ENCODE measurements at places on chromosomes 3 and 15.
A peak's percentile ranks its signal among the peaks of the same experiment; 100 is the strongest.

GRCh38 chr3:191952186-191952585 lies 491.2 kb downstream of the PYDC2 start:
- DNase-seq, result no peak

DNA sequence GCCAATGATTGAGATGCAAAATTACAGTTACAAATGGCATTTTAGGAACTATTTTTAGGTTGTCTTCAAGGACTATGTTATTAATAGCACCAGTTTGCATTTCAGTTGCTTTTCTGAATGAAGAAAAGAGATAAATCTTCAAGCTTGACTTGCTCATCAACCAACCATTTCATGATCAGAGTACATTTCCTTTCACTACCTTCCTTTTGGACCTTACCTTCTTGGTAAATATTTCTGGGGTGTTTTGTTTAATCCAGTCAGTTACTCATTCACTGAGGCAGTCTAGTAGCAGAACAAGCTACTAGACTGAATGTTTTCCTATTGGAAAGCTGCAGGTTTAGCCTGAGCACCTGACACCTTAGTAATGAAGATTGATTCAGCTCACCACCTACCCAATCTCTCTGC lies 8.2 kb downstream of the SLC27A2 start:
- DNase-seq, result no peak

GRCh38 chr3:174940151-174940550 lies 81.0 kb downstream of the NAALADL2 start:
- DNase-seq, result no peak

DNA sequence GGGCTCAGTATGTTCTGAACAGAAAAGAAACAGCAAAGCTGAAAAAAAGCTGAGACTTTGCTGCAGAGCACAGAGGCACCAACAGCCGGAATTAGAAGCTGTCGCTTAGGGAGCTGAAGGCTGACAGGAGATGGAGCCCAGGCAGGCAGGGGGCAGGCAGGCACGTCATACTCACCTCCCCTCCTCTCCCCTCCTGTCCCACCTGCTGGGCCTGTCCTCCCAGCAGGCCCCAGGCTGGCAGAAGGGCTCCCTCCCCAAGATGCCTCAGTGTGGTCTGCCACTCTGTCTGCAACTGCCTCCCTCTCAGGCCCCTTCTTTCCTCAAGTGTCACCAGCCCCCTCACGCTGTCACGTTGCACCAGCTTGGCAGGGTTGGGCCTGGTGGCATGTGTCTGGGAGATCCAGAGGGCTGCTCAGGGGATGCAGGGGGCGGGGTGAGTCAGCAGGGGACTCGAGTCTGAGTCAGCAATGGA lies 3.2 kb upstream of the ANKRD63 start:
- DNase-seq, result no peak

DNA sequence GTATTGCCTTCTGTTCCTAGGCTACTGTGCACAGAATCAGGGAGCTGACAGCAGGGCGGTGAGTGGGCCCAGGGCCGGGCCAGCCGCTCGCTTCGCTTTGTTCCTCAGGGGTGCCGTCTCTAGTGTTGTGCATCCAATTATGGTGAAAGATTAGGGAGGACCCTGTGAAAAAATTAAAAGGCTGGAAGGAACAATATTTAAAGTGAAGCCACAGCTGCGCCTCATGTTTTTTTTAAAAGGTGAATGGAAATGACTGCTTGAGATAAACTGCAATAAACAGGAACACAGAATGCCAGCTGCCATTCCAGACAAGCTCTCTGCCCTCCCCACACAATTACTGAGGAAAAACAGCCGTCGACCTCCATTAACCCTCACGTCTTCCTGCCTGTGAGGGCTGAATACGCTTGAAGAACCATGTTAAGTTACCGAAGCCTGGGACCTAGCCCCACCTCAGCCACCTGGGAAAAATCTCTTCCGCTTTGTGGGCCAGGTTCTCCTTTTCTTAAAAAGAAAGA lies 132.0 kb upstream of the IL12A start:
- DNase-seq, result no peak

GRCh38 chr15:69422336-69422895 lies 8.3 kb downstream of the KIF23 start:
- DNase-seq, result no peak

DNA sequence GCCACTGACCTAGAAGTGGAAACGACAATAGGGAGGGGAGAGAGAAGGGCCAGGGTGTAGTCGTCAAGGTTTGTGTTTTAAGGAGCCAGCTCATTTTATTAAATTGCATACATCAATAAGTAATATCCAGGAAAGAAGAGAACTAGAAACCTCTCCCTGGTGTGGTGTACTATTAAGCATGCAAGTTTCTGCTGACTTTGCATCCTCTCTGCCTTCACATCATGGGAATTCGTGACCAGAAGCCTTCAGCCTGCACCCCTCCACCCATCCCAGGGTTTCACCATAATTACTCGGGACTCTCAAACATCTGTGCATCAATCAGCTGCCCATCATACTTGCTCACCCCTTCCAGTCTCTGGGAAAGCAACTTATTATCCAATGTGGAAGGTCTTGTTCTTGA lies 70.9 kb upstream of the UBE3A start:
- no peak for DNase-seq

- no peak for DNase-seq
These were observed 96.1 kb downstream of the TFDP2 start for GRCh38 chr3:142053244-142053643.

DNA sequence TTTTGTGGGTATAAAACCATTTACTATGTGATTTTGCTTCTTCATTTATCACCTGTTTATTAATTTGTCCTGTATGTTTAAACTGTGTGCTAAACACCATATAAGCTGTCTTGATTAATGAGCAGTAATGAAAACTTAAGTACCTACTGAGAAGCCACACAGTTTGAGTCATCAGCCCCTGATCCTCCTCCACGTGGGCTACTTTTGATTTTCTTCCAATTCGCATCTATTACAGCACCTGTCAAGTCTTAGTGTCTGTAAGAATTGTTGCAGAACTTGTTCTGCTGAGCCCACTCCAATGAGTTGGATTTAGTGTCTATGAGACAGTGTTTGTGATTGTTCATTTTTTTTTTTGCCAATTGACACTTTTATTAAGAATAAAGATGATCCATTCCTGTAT lies 16.8 kb downstream of the EPHA6 start:
- DNase-seq, result no peak

GRCh38 chr3:94875149-94875548 lies 812.3 kb downstream of the NSUN3 start:
- DNase-seq, result peak; percentile 45

- no peak for DNase-seq
These were observed 171.7 kb upstream of the TLE3 start for GRCh38 chr15:70269311-70269911.

DNA sequence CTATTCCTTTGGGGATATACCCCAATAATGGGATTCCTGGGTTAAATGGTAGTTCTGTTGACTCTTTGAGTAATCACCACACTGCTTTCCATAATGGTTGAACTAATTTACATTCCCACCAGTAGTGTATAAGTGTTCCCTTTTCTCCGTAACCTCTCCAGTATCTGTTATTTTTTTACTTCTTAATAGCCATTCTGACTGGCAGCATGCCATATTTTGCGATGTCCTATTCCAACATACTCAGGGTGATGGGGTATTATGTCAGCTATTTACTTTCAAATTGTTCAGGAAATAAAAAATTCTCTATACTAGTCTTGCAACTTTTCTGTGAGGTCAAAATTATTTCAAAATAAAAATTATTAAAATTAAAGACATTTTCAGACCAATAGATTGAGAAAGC lies 9.1 kb upstream of the PARP14 start:
- DNase-seq, result no peak

GRCh38 chr3:29426302-29427226 lies 145.7 kb downstream of the RBMS3 start:
- no peak for DNase-seq

DNA sequence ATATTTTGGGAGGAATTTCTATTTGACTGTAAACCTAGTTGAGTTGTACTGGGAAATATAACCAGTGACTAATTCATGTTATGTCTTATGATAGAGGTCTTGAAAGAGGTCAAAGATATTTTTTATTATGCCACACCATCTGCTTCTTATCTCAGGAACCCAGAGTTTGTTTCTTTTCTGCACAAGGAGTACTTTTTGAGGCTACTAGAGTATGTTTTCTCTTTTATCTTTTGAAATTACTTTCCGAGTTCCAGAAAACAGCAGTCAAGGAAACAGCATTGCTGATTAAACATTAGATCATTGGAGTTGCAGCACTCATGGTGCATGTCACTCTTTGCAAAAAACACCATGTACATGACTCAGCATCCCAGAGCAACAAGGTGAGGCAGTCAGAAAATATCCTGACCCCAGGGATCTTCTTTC lies 645.8 kb upstream of the NR2F2 start:
- DNase-seq, result no peak

DNA sequence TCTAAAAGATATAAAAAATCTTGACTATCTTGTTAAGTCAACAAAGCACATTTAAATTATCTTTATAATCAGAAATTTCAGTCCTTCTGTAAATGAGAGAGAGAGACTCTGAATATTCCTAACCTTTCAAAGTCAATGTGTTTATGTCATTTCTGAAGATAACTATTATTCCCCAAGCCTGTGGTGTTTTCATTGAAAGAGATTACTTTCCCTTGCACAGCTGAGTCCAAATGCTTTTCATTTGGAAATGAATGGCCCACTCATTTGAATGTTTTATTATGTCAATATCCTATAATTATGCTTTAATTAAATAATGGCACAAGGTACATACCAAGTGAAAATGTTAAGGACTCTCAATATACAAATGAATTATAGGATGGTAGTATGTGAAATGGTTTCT lies 680.0 kb upstream of the DPPA4 start:
- DNase-seq, result no peak

DNA sequence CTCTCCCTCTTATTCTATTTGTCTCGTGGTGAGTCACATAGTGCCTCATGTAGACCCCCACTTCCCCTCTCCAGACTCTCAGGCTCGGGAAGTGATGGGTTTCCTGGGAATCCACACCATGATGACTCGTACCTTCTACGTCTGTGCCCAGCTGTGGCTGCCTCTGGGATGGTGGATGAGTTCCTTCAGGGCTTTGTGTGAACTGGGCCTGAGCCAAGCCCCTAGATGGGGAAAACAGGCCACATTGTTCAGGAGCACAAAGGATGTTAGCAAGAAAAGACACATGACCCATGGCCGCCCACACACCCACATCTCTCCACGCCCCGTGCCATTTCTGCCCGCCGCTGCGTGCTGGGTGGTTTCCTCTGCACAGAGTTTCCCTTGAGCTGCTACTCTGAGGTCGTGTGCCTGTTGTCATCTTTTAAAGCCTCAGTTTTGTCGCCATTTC lies 10.5 kb downstream of the ISG20 start:
- no peak for DNase-seq

DNA sequence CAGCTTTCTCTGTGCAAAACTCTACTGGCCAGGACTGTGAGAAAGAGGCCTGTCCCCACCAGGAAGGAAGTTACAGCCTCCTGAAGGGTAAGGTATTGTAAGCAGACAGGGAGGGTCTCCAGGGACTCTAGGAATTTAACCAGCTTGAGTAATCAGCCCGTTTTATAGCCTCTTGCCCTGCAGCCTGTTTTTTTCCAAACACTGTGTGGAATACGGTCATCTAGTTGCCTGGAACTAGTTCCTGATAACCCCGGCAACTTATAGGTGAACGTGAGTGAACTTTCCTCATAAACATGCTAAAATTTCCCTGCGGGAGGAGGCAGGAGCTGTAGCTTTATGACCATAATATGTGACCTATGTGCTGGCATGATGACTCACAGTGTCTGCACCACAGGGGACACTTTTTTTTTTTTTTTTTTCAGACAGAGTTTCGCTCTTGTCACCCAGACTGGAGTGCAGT lies 60.1 kb upstream of the DAZL start:
- DNase-seq, result no peak

- DNase-seq, result no peak
These were observed 125.3 kb upstream of the THBS1 start for GRCh38 chr15:39455471-39455991.

- no peak for DNase-seq
These were observed 55.4 kb downstream of the CCDC54 start for GRCh38 chr3:107432646-107433045.

GRCh38 chr3:160633361-160634083 lies 43.4 kb upstream of the ARL14 start:
- DNase-seq, result no peak

DNA sequence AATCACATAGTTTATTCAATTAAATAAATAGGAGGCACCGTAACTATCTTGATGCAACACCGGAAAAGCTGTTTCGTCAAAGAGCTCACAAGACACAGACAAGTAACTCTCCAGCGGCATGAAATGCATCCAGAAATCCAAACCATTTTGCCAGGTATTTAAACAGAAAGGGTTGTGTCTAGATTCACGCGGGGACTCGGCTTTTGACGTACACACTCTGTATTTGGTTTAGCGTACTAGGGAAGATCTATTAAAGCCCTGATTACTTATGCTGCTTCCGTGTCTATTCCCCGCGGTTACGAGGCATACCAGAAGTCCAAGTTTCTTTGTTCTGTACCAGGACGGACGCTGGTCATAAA lies 718 bp downstream of the BNIP2 start:
- DNase-seq, result no peak

GRCh38 chr15:77993374-77993911 lies 84.1 kb downstream of the TBC1D2B start:
- no peak for DNase-seq

GRCh38 chr15:48636511-48636910 lies 9.0 kb downstream of the FBN1 start:
- DNase-seq, result no peak

GRCh38 chr3:149282322-149282721 lies 51.1 kb downstream of the TM4SF18 start:
- no peak for DNase-seq

DNA sequence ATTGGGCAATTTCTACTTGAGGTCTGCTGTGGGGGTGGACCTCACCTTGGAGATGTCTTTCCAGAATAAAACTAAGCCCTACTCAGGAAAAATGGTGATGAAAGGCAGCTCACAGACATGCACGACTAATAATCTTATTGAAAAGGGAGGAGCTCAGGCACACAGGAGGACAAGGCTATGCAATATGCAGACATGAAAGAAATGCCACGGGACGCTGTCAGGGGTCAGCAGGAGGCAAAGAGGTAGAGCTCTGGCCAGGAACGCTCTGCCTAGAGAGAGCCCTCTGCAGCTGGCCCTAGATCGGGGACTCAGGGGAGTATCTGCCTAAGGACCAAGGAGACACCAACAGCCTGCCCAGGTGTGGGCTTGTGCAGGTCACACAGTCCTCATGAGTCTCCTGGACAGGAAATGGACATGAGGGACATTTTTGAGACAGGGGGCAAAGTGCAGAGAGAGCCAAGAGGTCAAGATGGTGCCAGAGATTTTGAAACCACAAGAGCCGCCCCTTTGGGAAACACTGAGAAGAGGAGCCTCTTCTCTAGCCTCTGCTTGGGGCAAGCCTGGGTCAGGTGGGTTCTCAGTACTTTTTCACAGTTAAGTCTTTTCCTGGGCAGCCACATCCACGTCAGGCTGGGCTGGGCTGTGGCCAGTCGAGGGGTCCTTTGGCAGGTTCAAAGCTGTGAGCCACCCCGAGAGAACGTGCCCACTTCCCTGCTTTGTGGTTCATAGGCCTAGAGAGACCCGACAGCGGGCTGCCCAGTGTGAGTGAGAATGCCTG lies 23.2 kb downstream of the EAF1 start:
- no peak for DNase-seq

- DNase-seq, result no peak
These were observed 135.5 kb upstream of the RBMS3 start for GRCh38 chr3:29145360-29145759.

GRCh38 chr15:63396152-63396928 lies 14.7 kb upstream of the CA12 start:
- peak; percentile 47 for DNase-seq

- DNase-seq, result no peak
These were observed 51.0 kb upstream of the KLF13 start for GRCh38 chr15:31275331-31276262.

Data from H9 (cell line).